ENCODE measurements at places on chromosomes 11 and 22.

GRCh38 chr11:97354026-97354425 lies 964.2 kb downstream of the JRKL start:
- no peak for DNase-seq

- no peak for DNase-seq
Observed at GRCh38 chr22:28620244-28620922, 59.3 kb downstream of the TTC28 start.

GRCh38 chr11:112882494-112883381 lies 78.5 kb upstream of the NCAM1 start:
- no peak for DNase-seq

- DNase-seq = no peak
Observed at GRCh38 chr22:22046370-22046769, 63.8 kb upstream of the TOP3B start.

DNA sequence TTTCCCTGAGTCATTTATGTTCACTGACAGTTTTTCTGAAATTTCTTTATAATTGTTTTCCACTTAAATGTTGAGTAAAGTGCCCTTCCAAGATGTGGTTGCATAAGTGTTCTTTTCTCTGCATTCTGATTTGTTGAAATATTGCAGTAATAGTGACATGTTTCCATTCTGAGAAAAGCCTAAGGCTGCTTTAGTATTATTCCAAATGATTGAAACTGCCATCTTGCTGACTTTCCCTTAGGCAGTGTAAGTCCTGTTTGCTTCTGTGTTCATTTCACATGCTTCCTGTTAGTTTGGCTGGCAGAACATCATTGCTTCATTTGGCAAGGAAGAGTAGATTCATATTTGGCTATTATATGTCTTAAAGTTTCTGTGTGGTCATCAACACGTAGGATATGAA lies 146.5 kb downstream of the ELP4 start:
- no peak for DNase-seq

All from keratinocyte (primary cell).